DMS79 treated with DMSO at 0.1 percent for 48 hours (cell line): ENCODE measurements at places on chromosomes 11 and 22.
A peak's percentile ranks its signal among the peaks of the same experiment; 100 is the strongest.

DNA sequence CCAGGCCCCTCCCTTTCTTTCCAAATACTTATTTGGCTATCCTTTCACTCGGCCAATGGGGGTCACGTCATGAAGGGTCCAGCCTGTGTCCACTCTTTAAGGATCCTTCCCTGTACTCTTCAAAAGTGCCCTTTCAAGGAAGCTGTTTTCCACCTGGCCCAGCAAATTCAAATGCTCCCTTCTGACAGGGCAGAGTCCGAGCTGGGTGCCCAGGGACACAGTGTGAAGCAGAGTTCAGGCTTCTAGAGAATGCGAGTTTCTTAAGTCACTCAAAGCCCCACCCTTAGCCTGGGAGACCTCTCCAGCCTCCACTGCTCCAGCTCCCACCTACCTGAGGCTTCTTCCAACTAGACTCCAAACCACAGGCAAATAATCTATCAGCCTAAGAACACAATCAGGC, 5.5 kb upstream of the APOA1 start:
- DNase-seq, result no peak

GRCh38 chr22:44186737-44187136, 6.0 kb downstream of the PARVG start:
- DNase-seq, result no peak

DNA sequence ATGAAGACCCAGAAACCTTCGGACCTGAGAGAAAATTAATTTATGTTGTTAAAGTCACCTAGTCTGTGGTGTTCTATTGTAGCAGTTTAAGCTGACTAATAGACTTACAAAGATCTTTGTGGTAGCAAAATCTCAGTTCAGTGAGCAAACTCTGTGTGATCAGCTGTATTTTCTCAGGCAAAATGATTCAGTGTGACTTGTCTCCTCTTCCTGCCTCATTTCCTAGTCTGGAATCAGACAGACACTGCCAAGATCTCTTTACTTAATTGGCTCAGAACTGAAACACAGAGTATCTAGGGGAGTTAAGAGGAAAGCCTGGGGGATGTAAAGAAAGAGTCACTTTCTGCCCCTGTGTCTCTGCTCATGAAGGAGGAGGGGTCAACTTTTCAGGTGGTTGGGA, 564.7 kb downstream of the KCNA4 start:
- no peak for DNase-seq

DNA sequence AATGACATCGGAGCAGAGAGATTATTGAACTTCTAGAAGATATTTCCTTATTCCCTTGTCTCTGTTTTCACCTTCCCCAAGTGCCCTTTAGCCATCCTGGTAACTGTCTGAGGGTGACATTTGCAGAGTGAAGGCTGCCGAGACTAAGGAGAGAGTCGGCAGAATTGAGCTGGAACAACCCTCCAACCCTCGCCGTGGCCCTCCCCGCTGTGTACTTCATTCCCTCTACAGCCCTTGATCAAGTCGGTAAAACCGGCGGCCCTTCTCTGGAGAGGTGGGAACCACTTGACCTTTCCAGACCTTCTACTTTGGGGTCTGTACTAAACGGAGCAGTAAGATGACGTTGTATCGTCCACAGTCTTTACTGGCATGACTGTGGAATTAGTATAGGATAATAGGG, 26.1 kb downstream of the OR8B12 start:
- DNase-seq, result no peak

DNA sequence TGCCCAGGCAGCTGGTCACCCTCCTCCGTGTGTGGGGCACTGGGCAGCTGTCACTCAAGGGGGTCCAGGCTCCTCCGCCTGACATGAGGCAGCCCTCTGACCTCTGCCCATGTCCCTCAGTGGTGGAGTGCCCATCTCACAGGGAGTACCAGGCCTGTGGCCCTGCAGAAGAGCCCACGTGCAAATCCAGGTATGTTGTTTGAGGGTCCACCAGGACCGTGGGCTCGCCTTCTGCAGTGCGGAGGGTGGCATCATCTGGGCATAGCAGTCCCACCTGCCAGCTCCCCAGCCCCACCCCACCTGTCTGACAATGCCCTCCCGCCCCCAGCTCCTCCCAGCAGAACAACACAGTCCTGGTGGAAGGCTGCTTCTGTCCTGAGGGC, 30.5 kb downstream of the MUC2 start:
- no peak for DNase-seq

- DNase-seq, result no peak
Observed at GRCh38 chr11:102436561-102436960, 16.0 kb downstream of the TMEM123 start.

DNA sequence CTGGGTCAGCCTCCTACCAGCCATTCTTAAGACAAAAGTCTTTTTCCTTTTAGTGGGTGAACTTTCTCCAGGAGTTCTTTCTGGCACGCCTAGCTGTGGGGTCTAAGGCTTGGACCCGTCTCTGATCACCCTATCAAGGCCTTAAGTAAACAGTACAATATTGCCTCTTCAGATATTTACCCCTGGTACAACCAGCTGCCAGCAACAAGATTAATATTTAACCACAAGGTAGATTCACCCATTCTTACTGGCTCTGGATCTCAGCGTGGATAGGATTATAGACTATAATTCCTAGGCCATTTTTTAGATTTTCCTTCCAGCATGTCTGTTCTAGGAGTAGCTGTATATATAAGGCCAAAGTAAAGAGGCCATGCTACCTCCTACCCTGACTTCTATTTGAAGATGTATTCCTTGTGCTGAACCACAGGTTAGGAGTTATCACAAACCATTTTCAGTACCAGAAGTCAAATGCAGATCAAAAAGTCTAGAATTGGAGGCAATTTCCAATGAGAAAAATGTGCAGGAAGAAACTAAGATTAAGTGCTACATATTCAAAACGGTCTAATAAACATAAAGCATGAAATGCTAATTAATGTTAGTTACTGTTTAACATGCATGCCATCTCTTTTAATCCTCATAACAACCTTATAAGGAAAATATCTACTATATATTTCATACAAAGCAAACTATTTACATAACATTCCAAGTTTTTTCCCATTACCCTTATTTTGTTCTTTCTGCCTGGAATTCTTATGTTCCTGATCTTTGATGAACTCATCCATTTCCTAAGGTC, 110.0 kb upstream of the SYN3 start:
- DNase-seq, result no peak

DNA sequence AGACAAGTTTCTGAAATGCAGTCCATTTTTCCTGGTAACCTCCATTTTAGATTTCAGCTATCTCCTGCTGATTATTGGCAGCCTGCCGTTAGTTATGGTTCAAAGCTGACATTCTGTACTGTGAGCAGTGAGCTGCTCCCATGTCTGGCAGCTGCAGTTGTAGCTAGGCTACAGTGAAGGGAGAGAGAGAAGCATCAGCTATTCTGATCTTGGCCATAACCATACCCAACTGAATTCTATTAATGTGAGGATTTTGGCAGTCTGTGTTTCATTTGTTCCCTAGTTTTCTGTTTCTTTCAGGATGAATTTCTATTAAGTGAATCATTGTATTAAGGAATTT, 33.4 kb downstream of the SIK2 start:
- peak; percentile 10 for DNase-seq

GRCh38 chr22:48824712-48825651, 1002.7 kb downstream of the BRD1 start:
- DNase-seq, result no peak

DNA sequence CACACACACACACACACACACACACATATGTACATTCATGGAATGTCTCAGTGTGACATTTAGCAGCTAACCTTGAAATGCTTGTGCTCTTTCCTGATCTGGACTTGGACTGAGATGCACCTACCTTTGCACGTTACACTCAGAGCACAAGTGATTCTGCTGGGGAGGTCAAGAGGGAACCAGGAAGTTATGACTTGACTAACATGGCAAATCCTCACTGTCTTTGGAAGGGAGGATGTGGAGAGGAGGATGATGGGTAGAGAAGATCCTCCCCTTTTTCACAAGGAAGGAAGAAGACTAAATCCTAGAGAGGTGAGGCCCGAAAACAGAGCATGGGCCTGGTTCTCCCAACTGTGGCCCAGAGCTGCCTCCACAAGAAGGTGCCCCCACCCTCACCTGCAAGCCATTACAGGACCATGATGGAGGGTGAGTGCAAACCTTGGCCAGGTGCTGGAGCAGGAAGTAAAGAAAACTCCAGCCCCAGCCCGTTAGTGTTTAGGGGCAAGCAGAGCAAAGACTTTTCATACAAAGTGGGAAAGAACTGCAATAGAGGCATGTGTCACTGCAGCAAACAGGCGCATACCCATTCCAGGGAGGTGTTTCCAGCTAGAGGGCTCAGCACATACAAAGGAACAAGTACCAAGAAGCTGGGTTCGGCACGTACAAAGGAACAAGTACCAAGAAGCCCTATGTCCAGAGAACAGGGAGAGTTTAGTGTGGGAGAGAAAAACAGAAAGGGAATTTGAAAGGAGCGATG, 26.4 kb downstream of the SCN4B start:
- DNase-seq, result no peak

DNA sequence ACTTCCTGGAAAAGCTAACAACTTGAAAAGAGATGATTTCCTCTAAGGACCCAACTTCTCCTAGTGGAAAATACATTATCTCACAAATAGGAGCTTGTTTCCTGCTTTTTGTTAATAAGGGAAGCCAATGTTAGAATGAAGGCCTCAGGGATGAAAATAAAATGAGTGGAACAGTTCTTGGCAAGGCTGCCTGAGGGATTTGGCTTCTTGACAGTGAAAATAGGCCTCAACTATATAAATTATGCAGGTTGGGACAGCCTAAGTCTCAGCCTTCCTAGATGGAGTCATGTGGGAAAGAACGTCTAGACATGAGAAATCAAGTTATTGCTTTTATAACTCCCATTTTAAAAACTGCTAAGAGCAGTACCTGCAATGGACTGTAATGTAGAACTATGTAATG, 92.8 kb upstream of the FIBIN start:
- DNase-seq, result no peak
